ENCODE measurements at places on chromosomes 5 and 9. TPM values are rescaled to one million over a fixed set of nuclear protein-coding genes. Genes with fewer than 3 reads are reported as not detected.

DNA sequence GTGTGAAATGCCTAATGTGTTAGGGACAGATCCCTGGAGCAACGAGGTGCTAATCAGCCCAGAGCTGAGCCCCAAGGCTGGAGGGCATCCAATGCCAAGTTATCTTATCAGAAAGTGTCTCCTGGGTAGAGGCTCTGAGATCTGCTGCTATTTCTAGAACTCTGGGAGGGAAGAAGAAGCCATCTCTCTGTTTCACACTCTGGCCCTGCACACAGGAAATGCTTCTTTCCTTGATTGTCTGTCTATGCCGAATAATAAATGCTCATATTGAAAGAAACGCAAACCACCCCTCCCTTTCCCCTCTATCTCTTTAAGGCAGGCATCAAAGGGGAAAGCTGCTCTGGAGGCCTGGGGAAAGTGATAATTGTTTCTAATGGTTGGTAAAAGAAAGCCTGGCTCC is 166.7 kb downstream of the PAPPA start:
- DNase-seq = no peak

GRCh38 chr5:179367491-179367890 is 22.2 kb upstream of the ADAMTS2 start:
- no peak for DNase-seq

DNA sequence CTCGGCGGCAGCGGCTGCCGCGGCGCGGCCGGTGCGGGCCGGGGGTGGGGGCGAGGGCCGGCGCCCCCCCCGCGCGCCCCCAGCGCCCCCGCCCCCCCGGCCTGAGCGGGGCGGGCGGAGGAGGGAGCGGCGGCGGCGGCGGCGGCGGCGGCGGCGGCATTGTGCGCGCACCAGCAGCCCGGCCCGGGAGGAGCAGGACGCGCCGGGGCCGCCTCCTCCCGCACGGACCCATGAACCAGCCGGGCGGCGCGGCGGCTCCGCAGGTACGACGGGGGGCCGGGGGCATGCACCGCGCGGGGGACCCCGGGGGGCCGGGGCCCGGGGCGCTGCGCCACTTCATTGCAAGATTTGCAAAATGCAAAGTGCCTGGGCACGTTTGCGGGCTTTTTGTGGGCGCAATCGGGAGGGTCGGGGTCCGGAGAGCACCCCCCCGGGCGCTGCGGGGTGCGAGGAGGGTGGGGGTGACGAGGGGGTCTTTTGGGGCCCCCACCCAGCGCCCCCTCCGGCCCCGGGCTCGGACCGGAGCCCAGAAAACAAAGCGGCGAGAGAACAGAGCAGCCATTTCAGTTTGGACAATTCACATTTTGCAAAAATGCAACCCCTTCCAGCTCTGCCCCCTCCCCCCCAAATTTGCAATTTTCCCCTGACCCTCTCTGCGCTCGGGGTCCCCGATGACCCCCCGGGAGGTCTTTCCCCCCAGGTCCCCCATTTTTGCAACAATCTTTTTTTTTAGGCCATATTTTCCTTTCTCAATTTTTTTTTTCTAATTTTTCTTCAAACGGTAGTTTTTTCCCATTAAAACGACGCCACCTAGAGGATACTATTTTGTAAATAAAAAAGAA is at the start of gene ZNF618:
Gene ZNF618, plus strand, starts transcription at position 159 of the 842 bp plus-strand sequence. Its CDS starts 72 bp downstream, at position 231.
- DNase-seq = no peak

- no peak for DNase-seq
These were observed 98.2 kb downstream of the CSNK1G3 start for GRCh38 chr5:123610209-123610608.

CNTNAP3B gene
- 23.1 TPM for total RNA-seq

SAXO1 gene
- under 0.01 TPM for total RNA-seq

MTRR gene
- 29.7 TPM for total RNA-seq

PSIP1 gene
- total RNA-seq = 39.4 TPM

All from H4 (cell line).